ENCODE measurements at places on chromosomes 5 and 9.

DNA sequence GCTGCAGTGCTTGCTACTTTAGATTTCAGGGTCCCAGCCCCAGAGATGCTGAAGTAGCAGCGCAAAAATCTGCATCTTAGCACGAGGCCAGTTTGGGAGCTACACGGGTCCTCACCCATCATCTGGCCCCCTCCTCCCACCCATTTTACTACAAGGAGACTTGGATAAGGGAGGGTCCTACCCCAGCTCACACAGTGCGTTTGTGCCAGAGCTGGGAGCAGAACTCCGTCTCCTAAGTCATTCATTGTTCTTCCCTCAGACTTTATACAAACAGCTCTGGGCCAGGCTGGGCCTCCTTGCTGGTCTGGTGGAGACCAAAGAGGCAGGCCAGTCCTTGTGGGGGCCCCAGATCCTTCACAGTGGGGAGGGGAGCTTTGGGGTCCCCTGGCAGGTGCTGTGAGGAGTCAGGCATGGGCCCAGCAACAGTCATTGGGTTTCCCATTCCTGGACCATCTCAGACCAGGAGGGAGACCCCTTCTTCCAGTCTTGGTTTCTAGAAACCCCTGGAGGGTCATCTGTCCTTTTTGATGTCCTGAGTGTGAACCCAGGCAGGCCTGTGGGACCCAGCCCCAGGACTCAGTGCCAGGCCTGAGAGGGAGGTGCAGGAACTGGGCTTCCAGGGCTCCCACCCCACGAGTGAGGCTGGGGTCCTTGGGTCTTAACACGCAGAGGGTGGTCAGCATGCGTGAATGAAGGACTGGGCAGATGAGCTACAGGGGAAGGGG is 2.3 kb upstream of the IL17B start:
- DNase-seq, result no peak

DNA sequence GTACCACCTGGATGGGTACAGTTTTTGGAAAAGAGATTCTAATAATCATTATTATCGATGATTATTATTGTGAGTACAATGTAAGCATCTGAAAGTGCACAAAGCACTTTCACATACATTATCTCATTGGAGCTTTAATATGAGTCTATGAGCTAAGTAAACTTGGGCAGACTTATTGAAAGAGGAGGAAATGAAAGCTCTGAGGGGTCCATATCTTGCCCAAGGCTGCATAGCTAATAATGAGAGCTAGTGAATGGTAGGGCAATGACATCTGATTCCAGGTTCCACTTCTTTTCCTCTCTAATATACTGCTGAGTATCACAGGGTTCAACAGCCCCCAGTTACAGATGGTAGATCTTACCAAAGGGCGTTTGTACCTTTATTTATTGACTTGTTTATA is 26.1 kb downstream of the TIMD4 start:
- DNase-seq, result no peak

DNA sequence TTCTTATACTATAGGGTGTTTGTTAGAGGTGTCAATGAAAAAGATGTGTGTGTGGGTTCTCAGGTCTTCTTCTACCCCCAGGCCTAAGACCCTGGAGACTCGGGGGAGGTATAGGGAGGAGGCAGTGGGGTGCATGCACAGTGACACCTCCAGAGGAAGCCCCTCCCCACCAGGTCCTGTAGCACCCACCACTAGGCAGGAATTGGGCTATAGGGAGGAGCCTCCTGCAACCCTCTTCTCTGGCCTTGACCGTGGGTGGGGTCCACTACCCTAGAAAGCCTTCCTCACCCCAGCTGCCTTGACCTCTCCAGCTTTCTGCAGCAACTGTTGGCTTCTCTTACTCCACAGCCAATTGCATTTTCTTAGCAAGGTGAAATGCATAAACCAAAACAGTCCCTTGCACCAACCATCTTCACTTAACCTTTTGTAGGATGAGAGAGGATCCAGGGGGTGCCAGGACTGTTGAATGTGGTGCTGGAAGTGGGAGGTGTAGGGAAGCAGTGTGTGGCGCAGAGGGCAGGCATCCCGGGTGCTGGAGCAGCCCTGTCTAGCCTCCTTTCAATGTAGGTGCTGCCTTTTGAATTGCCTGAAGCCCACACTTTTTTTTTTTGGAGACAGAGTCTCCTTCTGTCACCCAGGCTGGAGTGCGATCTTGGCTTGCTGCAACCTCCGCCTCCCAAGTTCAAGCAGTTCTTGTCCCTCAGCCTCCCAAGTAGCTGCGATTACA is 128.5 kb downstream of the RGS3 start:
- DNase-seq, result no peak

GRCh38 chr9:126151686-126152134 is 174.9 kb upstream of the MVB12B start:
- no peak for DNase-seq

- no peak for DNase-seq
These were observed 255.5 kb downstream of the TRIM32 start for GRCh38 chr9:116942593-116943061.

DNA sequence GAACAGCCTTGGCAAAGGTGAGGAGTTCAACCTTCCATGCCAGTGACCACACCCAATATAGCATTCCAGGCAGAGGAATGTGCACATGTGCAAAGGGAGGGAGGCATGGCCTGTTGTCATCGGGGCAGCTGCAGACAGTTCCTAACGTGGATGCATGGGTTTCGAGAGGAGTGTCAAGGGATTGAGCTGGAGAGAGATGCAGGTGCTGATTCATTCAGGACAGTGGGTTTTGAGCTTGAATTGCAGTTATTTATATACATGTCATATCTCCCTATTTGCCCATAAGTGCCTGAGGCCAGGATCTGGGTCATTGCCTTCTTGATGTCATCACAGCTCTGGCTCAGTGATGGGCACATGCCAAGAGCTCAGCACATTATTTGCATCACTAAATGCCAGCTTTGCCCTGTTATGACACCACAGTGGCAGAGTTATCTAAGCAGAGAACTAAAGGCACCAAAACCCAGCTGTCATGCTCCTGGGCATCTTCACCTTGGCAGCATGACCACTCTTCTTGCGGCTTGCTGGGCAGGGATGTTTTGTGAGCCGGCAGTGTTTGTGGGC is 278.0 kb downstream of the NTRK2 start:
- no peak for DNase-seq

GRCh38 chr5:168372356-168372946 is 81.0 kb downstream of the WWC1 start:
- DNase-seq, result no peak

GRCh38 chr9:1554081-1555035 is 460.8 kb upstream of the SMARCA2 start:
- DNase-seq, result no peak

- no peak for DNase-seq
These were observed 243.8 kb upstream of the IRX1 start for GRCh38 chr5:3351581-3352442.

- DNase-seq, result no peak
These were observed 6.6 kb upstream of the ARSI start for GRCh38 chr5:150309101-150309885.

GRCh38 chr5:6733411-6734242 is 20.4 kb downstream of the TENT4A start:
- DNase-seq, result peak; percentile 46

DNA sequence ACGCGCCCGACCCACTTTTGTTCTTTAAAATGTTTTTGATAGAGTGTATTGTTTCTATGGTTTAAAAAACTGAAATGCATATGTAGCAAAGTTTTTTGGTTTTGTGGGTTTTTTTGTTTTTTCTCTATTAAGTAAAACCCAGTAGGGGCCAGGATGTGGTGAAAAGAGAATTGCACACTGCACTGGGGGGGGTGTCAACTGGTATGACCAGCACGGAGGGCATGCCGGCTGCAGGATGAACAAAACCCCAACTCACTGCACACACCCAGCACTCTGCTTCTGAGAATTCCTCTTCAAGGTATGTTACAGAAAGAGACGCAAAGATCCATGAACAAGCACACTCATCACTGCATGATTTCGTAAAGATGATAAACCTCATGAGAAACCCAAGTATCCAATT is 75.0 kb downstream of the STK10 start:
- peak; percentile 70 for DNase-seq

DNA sequence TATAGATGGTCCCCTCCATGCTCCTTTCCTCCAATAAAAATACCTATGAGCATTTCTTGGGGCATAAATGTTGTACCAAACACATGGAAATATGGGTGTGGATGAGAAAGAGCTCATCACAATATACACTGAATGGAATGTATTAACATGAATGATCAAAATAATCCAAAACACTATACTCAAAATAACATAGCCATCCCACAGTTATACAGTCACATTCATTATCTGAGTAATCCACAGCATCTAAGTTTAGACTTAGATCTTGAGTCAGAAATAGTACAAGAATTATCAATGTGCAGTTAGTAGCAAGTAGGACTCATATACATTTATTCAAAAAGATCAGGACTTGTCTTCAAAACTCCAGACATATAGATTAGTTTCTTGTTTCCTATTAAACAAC is 175.2 kb upstream of the NREP start:
- no peak for DNase-seq

- no peak for DNase-seq
These were observed 25.5 kb downstream of the CCDC180 start for GRCh38 chr9:97332993-97333392.

DNA sequence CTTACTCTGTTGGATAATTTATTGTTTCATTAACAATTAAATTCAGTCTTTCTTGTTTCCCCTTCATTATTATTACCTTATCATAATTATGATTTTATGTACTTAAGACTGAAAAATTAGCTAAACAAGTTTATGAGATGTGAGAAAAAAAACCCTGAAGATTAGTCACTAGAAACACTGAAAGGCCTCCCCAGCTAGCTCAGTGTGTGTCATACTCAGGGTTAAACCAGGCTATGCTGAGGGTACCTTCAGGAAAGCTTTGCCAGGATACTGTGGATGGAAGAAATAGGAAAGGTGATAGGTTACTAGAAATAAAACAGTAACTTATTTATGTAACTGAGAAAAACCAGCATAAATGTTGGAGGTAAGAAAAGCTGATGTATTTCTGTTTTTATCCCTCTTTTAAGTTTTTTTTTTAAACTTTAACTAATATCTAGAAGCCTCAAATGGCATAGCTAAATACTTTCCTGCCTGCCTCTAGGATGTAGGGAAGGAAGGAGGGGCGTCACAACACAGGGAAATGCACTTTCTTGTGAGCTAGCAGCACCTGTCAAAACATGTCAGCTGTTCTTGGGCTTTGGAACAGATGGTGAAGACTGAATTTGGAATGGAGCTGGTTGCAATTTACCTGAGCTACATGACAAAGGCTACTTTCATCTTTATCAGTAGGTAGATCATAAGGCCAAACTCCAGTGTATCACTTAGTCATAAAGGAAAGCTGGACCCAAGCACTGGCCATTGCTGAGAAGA is 24.2 kb downstream of the NMRK1 start:
- peak; percentile 45 for DNase-seq

DNA sequence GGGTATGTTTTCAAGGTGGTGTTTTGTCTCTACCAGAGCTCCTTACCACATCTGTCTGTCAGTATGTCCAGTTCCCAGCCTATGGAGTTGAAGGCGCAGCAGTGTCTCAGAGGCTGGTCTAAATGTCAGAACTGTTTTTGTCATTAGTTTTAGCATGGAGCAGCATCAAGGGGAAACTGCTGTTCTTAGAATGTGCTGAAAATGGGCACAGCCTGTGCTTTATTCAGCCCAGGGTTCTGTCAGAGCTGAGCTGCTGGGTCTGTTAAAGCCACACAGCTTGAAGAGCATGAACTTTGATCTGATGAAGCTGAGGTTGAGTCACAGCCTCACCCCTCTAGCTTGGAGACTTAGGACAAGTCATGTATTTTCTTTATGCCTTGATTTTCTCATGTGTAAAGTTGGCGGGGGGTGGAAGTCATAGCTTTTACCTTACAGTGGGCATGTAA is 71.9 kb downstream of the RALGPS1 start:
- no peak for DNase-seq

DNA sequence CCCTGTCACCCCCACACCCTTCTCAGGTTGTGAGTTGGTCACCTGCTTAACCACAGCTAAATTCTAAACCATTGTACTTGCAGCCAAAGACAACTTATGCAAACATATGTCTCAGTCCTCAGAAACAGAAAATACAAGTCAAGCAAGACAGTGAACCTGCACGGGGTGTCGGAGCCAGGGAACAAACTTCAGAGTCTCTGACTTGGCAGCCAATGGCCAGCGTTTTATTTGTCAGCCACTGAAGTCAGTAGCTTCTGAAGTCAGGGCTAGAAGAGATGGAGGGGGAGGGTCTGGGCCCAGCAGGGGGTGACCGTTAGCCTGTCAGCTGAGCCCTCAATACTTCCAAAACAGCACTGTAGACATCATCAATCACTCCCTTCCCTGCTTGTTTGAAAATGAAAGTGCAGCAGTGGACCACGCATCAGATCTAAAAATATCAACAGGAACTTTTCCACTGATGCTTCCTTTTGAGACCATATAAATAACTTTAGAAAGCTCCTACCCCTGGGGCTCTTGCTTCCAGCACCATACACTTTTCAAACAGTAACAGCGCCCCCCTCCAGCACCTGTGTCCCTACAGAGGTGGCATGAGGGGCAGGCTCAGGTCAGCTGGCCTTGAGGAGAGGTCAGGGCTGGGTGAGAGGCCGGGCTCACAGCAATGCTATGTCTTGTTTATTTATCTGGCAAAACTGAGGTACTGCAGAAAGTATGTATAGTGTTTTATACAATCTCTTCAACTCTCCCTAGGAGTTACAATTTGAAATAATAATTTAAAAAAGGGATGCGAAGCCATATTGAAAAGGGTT is 142.5 kb downstream of the ACER2 start:
- DNase-seq, result no peak

DNA sequence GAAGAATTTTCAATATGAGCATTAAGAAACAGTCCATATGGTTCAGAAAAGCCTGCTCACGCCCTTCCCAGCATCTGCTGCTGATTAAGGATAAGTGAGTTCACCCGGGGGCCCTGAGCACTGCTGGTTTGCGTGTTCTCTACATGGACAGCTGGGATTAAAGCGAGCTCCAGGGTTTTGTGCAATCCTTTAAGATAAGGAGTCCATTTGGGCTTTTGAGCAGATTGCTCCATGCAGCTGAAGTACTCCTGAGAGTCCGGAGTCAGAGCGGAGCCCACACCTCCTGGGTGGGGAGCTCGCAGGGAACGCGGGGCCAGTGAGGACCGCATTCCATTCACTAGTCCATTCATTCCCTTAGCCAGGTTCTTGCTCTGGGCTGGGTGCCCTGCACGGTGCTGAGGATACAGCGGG is 149.3 kb upstream of the COL5A1 start:
- peak; percentile 95 for DNase-seq

- no peak for DNase-seq
These were observed 65.2 kb downstream of the USP20 start for GRCh38 chr9:129900263-129901027.

DNA sequence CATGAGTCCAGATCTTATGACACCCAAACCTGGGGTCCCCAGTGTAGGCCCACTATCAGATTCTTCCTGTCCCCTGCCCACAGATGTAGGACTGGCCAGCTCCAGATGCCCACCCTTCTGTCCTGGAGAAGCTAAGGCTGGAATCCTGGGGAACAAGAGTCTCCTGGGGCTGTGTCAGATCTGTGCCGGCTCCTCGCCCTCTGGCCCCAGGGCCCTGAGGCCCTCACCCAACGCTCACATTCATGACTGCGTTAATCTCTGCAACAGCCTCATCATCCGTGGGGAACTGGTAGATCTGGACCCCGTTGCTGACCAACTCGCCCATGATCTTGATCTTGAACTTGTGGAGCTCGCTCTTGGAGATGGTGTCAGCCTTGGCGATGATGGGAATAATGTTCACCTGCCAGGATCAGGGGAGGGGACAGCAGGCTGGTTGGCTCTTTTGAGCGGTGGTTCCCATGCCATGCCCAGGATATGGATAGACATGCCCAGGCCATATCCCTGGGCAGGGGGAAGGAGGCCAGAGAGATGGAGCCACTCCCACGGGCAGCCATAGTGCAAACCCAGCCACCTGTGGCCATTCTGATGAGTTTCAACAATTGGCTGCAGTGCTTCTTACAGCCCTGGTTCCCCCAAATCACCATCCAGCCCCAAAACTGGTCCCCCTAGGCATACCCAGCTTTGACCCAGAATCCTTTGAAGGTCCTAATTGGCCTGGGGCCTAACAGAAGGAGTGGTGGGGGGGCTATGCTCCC is 14.6 kb downstream of the SEPTIN8 start:
- DNase-seq, result no peak
